ENCODE measurements at places on chromosomes 13 and 19.

DNA sequence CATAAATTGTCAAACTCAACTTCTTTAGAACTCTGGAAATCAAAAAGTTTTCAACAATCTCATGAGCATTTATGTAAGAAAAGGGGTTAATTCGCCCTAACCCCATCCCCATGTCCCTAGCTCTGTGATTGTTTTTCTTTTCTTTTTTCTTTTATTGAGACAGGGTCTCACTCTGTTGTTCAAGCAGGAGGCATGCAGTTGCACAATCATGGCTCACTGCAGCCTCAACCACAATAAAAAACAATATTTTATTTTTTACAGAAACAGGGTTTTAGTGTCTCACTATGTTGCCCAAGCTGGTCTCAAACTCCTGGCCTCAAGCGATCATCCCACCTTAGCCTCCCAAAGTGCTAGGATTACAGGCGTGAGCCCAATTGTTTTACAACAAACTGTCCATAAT, 16.7 kb downstream of the VWA8 start:
- DNase-seq = no peak

GRCh38 chr13:28753208-28753892, 34.6 kb upstream of the SLC46A3 start:
- no peak for DNase-seq

- no peak for DNase-seq
Observed at GRCh38 chr13:70795484-70795883, 687.2 kb upstream of the KLHL1 start.

GRCh38 chr19:19160461-19161035, 9.5 kb downstream of the MEF2B start:
- DNase-seq = no peak

DNA sequence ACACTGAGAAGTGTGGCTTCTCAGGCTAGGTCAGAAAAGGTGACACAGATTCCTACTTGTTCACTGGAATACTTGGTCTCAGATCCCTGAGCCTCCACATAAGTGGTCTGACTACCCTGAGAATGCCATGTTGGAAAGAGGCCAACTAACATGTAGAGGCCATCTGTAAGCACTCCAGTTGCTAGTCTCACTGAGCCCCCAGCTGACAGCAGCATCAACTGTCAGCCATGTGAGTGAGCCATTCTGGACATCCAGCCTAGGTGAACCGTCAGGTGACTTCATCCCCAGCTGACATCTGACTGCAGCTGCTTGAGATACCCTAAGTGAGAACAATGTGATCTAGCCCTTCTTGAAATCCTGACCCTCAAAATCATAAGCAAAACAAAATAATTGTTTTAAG, 18.1 kb upstream of the ARL11 start:
- no peak for DNase-seq

- peak; percentile 34 for DNase-seq
Observed at GRCh38 chr19:17079710-17080439, 4.3 kb downstream of the MYO9B start.

- no peak for DNase-seq
Observed at GRCh38 chr13:111978546-111978945, 88.4 kb upstream of the SOX1 start.

GRCh38 chr13:32468502-32469142, 40.7 kb upstream of the N4BP2L1 start:
- no peak for DNase-seq

GRCh38 chr13:41028051-41028450, 8.9 kb upstream of the ELF1 start:
- DNase-seq = no peak

GRCh38 chr19:17873786-17874757, 2.3 kb downstream of the SLC5A5 start:
- no peak for DNase-seq

- no peak for DNase-seq
Observed at GRCh38 chr13:42959615-42960014, 32.4 kb downstream of the EPSTI1 start.

DNA sequence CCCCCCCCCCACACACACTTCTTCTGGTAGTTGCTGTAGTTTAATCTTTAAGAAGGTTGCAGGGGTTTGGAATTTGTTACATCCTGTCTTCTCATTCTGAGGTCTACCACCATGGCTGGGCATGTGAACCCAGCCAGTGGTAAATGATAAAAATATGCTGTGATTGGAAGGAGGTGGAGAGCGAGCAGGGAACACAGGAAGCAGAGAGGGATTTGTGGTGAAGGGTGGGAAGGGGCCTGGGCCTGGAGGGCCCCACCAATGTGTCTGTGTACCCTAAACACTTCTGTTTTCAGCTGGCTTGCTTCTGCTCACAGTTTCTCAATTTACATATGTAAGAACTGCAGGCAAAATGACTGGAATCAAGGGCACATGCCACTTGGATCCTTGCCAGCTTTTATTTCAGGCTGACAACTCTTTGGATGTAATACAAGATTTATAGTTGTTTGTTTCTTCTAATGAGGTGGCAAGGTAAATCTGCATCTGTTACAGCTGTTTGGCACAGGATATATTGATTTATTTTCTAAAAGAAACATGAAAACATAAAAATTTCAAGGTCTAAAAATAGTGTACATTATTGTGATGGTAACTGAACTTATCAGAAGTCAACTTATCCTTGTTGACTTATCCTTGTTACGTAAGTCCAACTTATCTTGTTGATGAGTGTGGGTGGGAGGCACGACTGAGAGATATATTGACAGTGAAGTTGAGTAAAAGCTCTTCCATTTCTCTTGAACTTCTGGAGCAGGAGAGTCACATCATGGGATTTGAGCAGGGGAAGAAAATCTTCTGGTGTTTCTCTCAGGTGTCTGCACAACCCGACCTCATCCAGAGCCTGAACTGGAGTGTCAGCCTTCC, 313.2 kb downstream of the SHISA2 start:
- DNase-seq = no peak

GRCh38 chr19:45189971-45190370, 11.4 kb downstream of the BLOC1S3 start:
- DNase-seq = no peak

DNA sequence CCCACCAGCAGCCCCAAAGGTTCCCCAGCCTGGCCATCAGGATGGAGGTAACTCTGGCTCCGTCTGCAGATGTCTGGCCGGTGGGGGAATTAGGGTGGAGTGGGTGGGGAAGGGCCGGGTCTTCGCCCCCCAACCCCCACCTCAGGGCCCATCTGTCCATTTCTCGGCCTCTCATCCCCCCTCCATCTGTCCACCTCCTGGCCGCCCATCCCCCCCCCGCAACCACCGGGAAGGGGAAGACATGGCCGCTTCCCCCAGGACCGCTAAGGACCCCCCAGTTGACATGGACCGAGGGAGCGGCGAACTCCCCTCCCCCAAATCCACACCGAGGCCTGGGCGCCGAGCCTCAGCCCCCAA, 793 bp downstream of the LRFN1 start:
- no peak for DNase-seq

DNA sequence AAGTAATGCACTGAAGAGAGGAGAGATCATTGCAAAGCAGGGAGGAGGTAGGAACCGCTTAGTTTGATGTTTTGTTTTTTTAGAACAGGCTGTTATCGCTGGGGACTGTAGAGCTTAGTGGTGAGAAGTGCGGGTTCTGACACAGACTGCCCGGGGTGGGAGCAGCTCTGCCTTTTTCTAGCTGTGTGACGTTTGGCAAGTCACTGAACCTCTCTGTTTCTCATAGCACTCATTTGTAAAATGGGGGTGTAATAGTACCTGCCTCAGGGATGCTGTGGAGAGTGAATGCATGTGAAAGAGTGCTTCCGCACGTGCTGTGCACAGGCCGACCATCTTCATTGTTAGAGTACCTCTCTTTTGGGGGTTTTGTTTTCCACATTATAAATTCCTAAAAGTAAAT, 19.3 kb downstream of the PRAM1 start:
- no peak for DNase-seq

DNA sequence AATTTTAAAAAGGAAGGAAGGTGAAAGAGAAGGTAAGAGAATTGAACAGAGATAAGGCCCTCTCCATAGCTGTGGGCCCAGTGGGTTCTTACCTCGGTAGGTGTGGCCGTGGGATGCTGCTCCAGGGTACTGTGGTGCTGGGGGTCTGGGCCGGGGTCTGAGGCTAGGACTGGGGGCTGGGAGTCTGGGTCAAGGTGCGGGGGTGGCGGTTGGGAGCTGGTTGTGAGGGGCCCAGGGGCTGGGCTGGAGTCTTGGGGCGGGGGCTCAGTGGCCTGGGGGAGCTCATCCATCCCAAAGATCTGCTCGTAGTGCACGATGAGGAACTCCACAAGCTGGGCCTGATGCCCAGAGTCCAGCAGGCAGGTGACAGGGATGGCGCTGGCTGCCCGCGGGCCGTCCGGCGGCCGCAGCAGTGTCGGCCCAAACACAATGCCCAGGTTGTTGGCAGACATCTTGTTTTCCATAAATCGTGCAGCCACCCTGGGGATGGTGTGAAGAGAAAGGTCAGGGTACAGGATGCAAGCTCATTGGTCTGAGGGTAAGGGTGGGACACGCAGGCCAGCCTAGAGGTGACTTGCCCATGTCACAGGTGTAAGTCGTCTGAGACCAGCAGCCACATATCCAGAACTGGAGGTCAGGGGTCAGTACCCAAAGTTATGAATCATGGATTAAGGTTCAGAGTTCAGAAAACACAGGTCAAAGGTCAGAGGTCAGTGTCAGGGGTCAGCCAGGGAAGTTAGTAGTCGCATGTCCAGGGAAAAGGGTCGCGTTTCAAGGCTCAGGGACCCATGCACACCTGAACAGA, 5.9 kb upstream of the LPAR2 start:
- no peak for DNase-seq

DNA sequence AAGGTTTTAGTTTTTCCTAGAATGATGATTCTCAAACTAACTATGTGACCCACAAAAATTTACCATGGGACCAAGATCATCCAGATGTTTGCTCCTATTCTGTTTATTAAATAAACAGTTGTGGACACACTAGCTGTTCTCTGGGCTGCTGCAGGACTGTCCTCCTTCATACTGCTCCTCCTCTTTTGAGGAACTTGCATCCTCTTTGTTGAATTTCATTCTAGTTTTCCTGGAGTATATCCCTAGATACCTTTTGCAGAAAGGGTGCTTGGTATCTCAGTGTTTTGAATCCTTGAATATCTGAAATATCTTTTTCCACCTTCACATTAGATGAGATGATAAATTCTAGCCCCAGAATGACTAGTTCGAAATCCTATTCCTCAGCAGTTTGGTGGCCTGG, 24.1 kb downstream of the VASP start:
- no peak for DNase-seq

DNA sequence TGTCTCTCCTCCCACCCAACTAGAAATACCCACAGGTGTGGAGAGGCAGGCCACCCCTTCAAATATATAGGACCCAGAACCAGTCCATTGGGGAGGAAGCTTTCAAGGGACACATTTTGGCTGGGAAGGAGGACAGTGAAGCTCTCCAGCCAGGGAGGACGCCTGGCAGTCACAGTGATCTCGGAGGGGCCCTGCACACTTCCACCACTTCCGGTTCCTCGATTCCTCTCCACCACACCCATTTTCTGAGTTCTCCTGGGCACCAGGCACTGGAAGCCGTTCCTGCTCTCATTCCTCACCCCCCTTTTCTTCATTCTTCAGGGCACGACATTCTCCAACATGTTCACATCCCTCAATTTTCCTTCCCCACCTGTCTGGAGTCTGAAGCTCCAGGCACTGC, 30.4 kb upstream of the CEACAM21 start:
- DNase-seq = no peak

- DNase-seq = no peak
Observed at GRCh38 chr19:42276284-42276683, 7.2 kb downstream of the CIC start.

GRCh38 chr19:383040-383439, 25.9 kb downstream of the C2CD4C start:
- no peak for DNase-seq

GRCh38 chr19:38900743-38901190, 998 bp downstream of the NFKBIB start:
- DNase-seq = no peak

- DNase-seq = no peak
Observed at GRCh38 chr19:6471076-6471475, 7.0 kb downstream of the CRB3 start.

DNA sequence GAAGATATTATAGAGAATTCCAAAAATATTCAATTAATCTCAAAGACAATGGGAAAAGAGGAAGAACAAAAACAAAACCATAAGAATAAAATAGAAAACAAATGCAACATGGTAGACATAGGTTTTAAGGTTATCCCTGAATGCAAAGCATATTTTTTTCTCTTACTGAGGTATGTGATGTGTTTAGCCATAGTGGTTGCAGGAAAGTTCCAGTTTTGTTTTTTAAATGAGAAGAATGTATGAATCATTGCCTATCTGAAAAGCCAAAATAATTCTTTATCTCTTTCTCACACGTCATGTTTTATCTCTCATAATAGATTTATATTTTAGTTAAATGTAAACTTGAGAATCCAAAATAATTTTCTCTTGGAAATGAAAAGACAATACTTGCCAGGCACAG, 2591.7 kb upstream of the PCDH20 start:
- no peak for DNase-seq

GRCh38 chr13:61954092-61954491, 538.4 kb upstream of the PCDH20 start:
- DNase-seq = no peak

- peak; percentile 53 for DNase-seq
Observed at GRCh38 chr19:15464394-15465385, at the start of gene RASAL3. RASAL3 (minus strand) TSS chr19:15464544; CDS start chr19:15464358, 186 bp downstream.

DNA sequence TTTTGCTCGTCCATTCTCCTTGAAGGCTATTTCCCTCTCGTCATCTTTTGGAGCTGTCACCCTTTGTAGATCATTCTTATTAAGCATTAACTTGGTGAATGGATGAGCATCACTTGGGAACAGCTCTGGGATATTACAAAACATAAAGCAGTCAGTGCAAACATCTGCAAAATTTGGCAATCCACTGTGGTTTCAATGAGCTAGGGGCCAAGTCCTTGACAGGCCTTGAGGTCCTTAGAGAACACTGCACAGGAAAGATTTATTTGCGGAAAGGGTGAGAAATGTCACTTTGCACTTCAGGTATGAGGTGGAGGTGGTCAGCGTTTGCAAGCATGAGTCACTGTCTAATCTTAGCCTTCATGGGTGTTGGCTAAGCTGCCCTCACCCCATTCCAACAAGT, 239.7 kb upstream of the MAB21L1 start:
- DNase-seq = no peak

- no peak for DNase-seq
Observed at GRCh38 chr19:18468517-18468916, 30.6 kb upstream of the ISYNA1 start.

- DNase-seq = no peak
Observed at GRCh38 chr13:86155756-86156155, 356.5 kb upstream of the SLITRK6 start.
